ENCODE measurements at places on chromosomes 2 and 18.

DNA sequence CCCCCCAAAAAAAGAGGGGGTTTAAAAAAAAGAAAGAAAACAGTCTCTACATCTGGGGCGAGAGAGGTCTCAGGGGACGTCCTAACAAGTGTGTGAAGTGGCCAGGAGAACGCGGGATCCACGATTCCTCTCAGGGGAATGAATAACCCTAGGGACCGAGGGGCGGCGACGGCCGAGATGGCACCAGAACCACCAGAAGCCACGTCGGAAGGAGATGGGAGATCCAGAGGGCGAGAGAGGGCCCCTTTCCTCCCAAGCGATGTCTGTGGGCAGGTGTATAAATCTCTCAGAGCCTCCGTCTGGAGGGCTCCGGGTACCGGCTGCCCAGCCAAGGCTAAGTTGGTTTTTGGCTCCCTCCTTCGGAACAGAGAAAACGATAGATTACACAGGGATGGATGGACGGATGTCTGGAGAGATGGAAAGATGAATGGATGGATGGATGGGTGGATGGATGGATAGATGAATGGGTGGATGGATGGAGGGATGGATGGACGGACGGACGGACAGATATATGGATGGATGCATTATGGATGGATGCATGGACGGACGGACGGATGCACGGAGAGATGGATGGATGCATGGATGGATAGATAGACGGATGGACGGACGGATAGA is 1.7 kb downstream of the EPHA4 start:
- no peak for DNase-seq

GRCh38 chr18:54269893-54270844 is 852 bp downstream of the POLI start:
- DNase-seq: peak; percentile 58

DNA sequence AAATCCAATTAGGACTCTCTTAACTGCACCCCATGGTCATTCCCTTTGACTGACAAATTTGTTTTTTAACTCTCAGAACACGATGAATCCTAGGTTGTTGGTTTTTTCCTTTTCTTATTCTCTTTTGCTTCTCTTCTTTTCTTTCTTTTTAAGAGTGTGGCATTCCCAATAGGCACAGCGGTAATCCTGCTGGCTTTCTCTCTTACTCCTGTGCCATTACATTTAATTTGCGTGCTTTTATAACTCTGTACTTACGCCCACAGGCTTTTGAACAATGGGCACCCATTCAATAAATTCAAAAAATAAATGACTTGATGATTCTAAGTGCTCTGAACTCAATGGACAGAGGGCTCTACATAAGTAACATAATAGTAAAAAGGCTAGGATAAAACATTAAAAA is 189.0 kb upstream of the SMAD7 start:
- no peak for DNase-seq

DNA sequence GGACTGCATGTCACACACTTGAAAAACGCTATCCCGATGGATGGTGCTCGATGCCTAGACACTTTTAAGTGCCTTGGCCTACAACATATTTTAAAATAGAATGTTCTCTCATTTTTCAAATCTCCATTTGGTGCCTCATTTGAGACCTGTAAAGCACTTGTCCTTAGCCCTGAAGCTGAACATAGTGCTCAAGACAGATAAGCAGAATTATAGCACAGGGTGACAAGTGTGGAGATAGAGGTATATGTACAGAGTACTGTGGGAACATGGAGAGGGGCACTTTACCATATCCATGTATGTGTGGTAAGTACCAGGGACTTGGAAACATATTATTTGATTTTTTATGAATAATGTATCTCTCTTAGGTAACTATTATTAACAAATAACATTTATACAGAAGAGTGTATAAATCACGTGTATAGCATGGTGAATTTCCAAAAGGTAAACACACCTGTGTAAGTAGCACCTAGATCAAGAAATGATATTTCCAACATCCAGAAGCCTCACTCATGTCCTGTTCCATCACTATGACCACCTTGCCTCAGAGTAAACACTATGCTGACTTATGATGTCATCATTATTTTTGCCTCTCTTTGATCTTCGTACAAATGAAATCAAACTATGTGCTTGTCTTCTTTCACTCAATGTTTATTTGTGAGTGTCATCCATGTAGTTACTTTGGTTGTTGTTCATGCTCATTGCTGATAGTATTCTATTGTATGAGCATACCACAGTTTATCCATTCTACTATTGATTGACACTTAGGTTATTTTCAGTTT is 103.6 kb downstream of the BABAM2 start:
- DNase-seq: no peak

- no peak for DNase-seq
Measured at GRCh38 chr2:171995586-171995985, 4.2 kb upstream of the METAP1D start.

DNA sequence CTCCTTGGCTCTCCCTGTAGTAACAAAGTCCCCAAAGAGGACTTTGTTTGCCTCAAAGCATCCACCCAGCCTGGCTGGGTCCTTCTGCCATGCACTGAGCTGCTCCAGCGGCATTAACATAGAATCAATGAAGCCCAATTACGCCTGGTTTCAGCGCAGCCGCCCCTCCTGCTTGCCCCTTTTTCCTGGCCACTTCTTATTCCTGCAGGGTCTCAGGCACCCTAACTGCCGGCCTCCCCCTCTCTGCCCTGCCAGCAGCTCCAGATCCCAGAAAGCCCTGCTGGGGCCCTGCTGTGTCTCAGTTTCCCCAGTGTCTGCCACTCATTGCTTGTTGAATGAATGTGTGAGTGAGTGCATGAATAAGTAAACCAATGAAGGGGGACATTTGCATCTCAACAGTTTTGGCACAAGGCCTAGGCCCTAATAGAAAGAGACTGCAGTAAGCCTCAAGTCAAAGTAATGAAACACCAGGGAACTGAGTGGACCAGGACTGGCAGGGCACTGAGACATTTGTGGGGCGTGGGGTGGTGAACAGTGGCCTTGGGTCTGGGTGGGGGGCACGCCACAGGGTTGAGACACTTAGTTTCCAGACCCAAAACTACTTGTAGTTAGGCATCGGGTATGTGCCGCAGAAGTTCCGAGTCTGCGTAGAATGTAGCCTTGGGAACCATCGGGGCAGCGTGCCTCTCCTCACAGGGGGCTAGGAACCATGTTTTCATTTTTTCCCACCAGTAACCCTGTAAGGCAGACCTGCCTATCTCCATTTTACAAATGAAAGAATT is 60.6 kb downstream of the SMAD7 start:
- DNase-seq: no peak

GRCh38 chr2:218394298-218395089 is 5.2 kb upstream of the CTDSP1 start:
- DNase-seq: peak; percentile 50

DNA sequence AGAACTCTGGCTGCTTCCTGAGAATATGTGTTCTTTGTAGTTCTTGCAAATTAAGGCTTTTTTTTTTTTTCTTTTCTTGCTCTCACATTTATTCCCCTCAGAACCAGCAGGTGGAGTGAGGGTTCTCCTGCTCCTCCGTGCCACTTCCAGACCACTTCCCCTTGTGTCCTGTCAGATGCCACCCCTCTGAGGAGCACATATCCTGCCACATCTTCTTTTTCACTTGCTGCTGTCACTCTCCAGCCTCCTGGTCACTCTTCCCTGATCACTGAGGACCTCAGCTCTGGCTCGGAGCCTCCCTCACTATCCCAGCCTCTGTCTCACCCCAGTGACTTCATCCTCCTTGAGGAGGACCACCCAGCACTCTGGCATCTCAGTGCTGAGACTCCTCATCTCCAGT is 100.5 kb downstream of the TACR1 start:
- peak; percentile 50 for DNase-seq
